Liver (tissue), 10 donors: ENCODE measurements at places on chromosomes 16 and 17.

- no peak for DNase-seq
Measured at GRCh38 chr16:88298833-88299745, 83.7 kb upstream of the ZNF469 start.

DNA sequence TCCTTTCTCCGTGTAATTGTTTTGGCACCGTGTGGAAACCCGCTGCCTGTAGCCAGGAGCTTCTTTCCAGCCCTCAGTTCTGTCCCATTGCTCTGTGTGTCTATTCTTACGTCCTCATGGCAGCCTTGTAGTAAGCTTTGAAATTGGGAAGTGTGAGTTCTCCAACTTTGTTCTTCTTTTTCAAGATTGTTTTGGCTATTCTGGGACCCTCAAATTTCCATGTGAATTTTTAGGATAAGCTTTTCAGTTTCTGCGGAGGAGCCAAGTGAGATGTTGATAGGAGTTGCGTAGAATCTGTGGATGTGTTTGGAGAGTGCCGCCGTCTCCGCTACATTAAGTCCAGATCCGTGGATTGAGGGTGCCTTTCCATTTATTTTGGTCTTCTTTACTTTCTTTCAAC is 15.2 kb downstream of the CHMP6 start:
- DNase-seq: no peak

DNA sequence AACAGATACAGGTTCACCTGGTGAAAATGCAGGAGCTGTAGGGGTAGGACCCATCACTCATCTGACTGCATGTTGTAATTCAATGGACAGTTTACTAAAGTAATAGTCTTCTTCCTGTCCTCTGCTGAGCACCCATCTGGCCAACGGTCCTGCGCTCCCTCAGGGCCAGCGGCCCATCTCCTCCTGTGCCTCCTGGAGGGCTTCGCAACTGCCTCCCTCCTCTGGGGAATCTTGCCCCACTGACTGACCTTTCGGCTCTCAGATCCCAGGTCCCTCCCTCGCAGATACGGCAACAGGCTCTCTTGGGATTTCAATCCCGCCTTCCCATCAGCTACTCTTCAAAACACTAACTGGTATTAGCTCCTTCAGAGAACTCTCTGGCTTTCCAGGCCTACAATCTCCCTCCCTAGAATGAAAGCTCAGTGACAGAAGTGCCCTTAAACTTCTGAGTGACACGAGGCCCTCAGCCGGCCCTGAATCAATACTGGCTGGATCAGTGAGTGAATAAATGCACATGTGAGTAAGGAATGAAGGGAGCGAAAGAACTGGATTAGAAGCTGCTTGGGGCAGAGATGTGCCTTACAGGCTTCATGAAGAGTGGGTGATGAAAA is 1.3 kb downstream of the PEMT start:
- no peak for DNase-seq

GRCh38 chr17:218432-219110 is 37.1 kb upstream of the DOC2B start:
- no peak for DNase-seq

DNA sequence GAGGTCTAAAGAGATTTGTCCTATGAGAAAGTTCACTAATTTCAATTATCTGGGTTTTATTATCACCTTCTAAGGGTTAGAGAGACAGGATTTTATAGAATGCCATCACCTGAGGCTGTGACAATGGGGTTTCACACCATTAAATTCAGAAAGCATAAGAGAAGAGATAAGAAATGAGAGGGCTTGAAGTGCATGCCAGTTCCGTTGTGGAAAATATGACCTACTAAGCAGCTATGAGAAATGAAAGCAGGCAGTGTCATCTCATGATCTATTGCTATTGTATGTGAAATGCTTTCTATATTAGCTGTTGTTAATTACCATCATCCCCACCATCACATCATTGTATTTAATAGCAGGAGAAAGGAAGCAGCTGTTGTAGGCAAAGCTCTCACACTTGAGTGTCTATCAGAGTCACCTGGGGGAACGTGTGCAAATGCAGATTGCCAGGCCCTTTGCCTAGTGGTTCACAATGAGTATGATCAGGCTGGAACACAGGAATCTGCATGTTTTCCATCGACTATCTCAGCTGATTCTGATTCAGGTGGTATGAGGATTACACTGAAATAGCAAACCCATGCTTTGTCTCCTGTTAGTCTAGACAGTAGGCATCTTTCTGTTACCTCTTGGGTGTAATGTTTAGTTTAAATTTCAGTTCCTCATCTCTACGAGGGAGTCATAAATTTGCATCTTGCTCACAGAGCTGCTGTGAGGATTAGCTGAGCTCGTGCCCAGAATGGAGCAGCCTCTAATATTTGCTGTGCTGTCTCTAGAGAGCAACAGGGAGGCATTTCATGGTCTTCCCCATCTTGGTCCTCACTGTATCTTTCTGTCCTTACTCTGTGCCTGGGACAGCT is 256.4 kb downstream of the CDH13 start:
- DNase-seq: no peak

- no peak for DNase-seq
Measured at GRCh38 chr17:55154101-55154500, 110.7 kb upstream of the HLF start.

GRCh38 chr17:41975099-41976083 is 8.8 kb downstream of the CNP start:
- DNase-seq: no peak
